Fibroblast of gingiva (primary cell): ENCODE measurements at places on chromosomes 5 and 9.

DNA sequence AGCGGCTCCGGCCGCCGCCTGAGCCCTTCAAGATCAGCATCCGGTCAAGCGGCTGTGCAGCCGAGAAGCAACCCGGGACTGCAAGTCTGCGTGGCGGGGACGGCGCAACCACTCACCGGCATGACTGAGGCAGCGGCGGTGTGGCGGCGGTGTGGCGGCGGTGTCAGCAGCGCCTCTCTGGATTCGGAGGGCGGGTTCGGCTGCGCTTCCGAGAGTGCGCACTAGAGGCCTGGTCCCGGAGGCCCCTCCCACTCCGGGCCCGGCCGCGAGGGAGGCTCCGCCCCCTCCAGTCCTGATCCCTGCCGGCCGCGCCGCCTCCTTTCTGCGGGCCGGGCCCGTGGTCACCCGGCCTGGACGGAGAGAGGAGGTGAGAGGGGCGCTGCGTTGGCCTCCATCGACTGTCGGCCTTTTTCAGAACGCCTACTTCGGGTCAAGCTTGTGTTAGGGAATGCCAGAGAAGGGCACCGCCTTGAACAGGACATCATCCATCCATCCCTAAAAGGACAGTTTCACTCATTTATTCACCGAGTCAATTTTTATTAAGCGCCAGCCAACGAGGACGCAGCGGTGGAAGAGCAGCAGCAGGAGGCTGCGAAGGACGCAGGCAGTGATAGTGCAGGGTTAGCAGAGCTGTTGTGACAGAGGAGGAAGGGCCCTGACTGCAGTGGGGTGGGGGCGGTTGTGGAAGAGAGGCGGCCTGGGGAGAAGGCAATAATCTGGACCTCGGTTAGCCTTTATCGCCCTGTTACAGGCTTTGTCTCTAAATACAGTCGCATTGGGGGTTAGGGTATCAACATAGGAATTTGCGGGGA is at the start of gene ATOX1:
Gene ATOX1 (minus strand): TSS at position 202 of the 812 bp plus-strand sequence. CDS start 80 bp downstream, at position 122.
- peak; percentile 85 for DNase-seq

DNA sequence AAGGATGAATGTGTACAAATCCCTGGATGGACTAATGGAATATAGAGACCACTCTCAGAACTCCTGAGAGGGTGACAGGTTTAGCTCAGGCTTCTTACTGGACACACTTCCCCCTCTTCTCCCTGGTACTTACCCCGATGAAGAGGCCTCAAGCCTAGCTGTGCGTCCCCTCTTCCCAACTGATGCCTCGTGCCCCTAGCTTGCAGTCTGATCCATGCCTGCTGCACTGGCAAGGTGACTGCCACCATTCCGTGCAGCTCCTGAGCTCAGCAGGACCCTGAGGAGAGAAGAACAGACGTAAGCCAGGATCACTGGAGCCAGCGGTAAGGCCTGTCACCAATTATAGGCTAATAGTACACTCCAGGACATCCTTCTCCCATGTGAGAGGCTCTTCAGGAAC is 5.5 kb upstream of the STOML2 start:
- no peak for DNase-seq

- DNase-seq: no peak
These were observed 84.3 kb downstream of the RAI14 start for GRCh38 chr5:34740389-34740806.

DNA sequence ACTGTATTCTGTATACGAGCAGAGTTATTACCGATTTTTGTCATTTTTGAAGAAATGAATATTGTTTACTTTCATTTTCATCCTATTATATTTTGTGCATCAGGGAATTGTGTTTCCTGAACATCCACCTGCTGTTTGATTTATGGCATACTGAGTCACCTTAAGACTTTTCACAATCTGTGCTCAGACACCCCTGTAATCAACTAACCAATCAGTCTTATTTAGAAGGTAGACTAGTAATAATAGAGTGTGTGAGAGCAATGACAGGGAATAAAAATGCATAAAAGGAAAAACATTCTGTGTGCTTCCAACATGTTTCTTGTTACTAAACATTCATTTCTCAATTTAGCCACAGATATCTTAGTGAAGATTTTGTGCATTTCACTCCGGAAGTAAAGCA is 1413.6 kb upstream of the ACO1 start:
- DNase-seq: no peak

- no peak for DNase-seq
These were observed 78.1 kb downstream of the RICTOR start for GRCh38 chr5:38996123-38996522.
